ENCODE measurements at places on chromosomes 2 and 18.

- DNase-seq, result no peak
Measured at GRCh38 chr2:143282684-143283083, 153.5 kb downstream of the ARHGAP15 start.

DNA sequence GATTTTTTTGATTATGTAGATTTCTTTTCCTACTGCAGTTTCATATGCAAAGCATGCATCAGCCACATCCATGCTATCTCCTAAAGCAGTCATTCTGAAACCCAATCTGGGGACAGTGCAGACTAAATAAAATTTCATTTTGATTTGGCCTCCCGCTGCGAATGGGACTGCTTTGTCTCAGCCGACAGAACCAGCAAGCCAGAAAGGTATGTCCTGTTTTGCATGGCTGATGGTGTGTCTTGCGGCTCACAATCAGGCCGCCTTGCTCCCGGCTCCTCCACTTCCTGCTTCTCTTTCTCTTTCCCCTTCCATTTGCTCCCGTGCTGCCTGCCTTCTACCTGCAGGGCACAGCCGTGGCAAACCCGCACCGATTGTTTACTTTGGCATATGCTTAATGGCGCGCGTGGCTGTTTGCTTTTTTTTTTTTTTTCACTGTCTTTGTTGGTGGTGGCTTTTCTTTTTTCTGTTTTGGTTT is 419.6 kb upstream of the POU3F3 start:
- peak; percentile 56 for DNase-seq

DNA sequence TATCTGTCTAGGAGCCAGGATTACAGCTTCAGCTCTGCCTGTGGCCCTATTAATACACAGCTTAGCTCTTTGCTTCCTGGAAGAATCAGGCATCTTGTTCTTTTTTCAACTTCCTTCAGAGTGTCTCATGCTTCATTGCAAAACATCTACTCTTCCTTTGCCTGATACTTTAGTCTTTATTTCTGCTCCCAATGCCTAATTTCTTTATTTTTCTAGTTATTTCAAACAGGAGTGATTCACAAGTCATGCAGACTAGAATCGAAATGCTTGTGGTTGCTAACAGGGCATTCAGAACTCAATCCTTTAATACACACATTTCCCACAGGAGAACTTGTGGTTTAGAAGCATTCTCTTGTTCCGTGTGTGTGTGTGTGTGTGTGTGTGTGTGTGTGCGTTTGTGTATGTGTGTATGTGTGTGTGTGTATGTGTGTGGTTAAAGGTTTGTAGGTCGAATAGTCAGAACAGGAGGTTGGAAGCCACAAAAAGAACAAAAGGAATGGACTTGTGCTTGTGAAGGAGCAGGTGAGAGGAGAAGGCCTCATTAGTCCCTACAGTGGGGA is 28.3 kb upstream of the INSIG2 start:
- DNase-seq, result no peak

DNA sequence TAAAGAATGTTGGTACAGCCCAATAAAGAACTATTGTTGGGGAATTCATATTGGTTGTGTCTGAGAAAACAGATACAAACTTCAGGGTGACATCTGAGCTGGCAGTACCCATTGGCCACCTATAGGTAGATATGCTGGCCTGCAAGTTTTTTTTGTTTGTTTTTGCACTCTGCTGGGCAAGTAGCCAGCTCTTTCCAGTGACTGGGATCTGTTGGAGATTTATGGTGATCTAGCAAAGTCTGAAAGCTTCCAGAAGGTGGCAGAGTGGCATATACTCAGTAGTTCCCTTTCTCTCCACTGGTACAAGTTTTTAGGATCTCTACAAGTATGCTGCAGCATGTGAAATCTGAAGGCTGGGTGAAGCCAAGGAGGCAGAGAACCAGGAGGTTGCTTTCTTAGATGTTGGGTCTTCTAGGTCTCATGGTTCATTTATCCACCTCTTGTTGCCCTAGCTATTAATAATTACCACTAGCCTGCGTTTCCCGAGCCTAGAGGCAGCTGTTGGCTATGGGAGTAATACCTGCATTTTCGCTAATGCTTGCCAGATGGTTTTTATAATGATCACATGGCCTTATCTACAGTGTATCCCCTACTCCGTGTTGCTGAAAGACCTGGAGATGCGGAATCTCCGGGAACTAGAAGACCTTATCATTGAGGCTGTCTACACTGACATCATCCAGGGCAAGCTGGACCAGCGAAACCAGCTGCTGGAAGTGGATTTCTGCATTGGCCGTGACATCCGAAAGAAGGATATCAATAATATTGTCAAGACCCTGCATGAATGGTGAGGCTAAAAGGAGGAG is 9.5 kb downstream of the COPS7B start:
- DNase-seq, result no peak

GRCh38 chr2:191478799-191479679 is 198.9 kb upstream of the NABP1 start:
- no peak for DNase-seq

DNA sequence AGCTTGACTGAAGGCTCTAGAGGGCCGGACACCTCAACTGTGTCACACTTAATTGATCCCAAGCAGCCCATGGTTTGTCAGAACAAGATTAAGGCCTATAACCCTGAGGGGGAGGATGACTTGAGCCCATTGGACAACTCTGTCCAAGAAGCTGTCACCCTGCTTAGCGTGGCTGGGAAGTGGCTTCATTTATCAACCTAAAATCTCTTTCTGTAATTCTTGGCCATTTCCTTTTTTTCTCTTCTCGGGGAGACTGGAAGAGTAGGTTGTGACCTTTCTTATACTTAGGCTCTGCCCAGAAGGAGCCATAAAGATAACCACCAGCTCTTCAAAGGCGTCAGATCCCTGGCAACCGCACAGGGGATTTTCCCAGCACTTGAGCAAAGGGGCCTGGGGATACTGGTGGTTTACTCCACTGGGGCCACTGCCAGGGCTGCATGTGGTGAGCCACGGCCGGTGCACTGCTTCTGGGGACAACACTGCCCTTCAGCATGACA is 265.5 kb downstream of the CYRIA start:
- no peak for DNase-seq

- DNase-seq, result peak; percentile 24
Measured at GRCh38 chr2:233081232-233081730, 21.1 kb downstream of the INPP5D start.

DNA sequence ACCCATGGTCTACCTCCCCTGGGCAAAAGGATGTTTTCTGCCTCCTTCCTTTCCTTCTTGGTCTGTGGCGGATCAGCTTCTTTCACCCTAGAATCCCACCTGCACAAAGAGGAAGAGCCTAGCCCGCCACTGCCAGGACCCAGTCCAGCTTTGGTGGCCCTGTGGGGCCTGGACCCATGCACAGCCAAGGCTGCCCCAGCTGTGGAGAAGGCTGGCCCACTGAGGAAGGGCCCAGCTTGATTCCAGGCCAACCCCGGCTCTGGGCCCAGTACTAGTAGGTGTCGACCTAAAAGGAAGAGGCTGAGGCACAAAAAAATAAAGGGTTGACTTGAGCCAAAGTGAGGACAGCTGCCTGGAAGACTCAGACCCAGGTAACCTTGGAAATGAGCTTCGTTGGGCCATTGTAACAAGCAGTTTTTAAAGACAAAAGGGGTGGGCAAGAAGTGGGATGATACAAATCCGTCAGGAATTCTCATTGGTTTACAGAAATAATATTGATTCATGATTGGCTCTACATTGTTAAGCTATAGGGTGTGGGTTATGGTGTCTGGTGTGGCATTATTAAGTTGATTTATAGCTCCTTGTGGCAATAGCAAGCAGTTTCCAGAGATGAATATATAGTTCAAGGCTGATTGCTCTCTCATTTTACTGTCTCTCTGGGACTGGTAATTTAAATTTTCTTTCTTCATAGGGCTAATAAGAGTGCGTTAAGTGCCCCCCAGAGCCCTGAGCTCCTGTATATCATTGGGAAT is 29.8 kb upstream of the MAL start:
- no peak for DNase-seq

DNA sequence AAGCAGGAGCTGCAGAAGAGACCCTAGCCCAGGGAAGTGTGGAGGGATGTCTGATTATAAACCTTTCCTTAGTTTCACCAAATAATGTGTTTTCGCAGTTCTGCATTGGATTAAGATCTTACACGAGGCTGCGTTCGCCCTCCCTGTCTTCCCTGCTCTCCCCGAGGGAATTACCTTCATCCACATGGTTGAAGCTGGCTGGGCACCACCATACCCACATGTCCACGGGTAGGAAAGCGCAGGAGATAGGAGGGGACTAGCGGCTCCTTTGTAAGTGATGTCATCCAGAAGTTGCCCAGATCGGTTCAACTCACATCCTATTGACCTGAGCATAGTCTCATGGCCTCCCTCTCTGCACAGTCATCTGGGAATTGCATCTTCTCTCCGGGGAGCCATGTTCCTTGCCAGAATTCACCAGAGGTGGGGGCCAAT is 1.1 kb downstream of the TTL start:
- no peak for DNase-seq

DNA sequence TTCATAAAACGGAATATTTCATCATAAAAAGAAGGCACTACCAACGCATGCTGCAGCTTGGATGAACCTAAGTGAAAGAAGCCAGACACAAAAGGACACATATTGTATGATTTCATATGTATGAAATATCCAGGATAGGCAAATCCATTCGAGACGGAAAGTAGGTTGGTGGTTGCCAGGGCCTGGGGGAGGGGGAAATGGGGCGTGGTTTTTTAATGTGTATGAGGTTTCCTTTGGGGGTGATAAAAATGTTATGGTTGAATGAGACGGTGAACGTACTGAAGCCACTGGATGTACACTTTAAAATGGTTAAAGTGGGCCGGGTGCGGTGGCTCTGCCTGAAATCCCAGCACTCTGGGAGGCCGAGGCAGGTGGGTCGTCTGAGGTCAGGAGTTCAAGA is 20.0 kb upstream of the SPATA3 start:
- no peak for DNase-seq

DNA sequence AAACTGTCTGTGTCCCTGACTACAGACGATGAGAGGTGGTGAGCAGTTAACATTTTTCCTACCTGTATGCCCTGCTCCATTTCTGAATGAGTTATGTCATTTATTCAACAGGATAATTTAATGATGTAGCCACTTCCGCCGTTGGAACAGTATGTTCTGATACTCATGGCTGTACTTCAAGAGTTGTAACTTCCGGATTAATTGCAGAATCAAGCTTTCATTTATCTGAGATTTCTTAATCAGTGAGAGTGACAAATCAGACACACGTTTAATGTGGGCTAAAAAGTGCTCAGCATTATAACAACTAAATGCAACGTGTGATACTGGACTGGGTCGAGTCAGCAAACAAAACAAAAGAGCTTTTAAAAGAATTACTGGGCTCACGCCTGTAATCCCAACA is 107.7 kb downstream of the KCTD1 start:
- DNase-seq, result no peak

GRCh38 chr2:108806371-108807113 is 20.0 kb downstream of the CCDC138 start:
- no peak for DNase-seq

GRCh38 chr2:24743924-24744323 is 49.3 kb downstream of the PTRHD1 start:
- peak; percentile 41 for DNase-seq

GRCh38 chr2:158381205-158381604 is 75.3 kb downstream of the CCDC148 start:
- no peak for DNase-seq
